ENCODE measurements at places on chromosomes 5 and 9.

- no peak for DNase-seq
Observed at GRCh38 chr5:137563646-137564397, 64.7 kb upstream of the SPOCK1 start.

DNA sequence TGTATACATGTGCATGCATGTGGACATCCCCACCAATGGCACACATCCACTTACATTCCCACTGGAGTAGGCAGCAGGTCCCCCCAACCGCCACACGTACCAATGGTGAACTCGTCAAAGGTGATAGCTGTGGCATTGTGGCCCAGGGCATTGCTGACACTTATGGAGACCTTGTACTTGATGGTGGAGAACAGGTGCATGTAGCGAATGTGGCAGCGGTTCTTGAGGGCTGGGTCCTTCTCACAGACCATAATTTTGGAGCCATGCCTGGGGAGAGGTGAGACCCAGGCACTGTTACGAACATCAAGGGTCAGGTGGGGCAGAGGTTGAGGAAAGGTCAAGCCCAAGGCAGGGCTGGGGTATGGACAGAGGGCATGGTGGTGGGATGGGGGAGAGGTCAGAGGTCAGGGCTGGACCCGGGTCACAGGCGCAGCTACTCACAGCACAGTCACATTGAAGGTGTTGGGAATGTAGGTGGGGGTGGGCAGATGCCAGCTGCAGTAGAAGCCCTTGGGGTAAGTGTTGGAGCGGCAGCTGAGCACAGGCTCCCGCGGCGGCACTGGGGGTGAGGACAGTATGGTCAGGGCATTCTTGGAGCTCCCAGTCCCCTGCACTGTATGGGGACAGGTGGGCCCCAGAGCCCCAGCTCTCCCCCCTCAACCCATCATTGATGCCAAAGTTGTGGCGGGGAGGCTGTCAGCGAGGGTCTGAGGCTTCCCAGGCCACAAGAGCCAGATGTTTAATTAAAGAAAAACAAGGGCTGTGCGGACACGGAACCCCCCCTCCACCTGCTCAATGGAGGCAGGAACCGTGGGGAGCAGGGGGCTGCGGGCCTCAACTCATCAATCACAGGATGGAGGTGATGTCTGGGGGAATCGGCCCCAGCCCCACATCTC lies 31.9 kb downstream of the CNTFR start:
- DNase-seq, result no peak

DNA sequence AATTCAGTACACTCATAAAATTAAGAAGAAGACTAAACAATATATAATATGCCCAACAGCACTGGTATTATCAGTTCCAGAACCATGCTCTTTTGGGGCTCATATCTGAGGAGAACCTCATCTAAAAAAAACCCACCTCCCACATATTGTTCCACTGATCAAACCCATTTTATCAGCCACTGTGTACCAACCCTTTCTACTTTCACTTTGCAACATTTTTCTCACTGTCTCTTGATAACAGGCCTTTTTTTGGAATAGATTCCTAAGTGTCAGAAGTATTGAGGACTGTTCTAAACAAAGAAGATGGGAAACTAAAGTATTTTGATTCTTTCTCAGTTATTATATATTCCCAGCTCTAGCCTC lies 173.2 kb downstream of the GABRB2 start:
- no peak for DNase-seq

DNA sequence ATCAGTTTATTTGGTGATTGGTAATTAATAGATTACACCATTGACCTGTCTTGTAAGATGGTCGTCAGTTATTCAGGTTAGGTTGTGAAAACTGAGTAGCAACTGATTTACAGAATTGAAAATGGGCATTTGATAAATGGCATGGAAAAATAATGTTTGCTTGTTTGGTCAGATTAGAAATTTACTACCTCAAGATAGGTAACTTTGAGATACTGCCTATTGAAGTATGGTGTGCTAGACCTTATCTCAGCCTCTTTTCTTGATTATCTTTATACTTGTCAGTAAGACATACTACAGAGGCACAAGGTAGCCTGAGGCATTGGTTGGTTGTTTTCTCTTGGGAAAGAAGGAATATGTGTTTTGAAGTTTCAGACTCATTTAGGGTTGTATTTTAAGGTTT lies 174.5 kb downstream of the XRCC4 start:
- DNase-seq, result no peak

DNA sequence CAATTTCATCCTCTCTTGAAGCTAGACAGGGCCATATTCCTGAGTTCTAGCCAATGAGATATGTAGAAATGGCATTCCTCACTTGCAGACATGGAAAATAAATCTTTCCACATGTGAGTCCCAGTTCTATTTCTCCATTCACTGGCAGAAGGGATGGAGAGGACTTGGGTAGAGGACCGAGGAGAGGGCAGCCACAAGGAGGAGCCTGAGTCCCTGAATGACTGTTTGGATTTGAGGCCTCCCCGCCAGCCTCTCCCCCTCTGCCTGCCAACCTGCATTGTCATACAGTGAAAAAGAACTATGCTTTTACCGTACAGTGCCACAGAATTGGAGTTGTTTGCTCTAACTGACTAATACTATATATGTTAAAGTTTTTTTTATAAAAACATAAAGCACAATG lies 583.0 kb upstream of the WWC1 start:
- DNase-seq, result no peak

DNA sequence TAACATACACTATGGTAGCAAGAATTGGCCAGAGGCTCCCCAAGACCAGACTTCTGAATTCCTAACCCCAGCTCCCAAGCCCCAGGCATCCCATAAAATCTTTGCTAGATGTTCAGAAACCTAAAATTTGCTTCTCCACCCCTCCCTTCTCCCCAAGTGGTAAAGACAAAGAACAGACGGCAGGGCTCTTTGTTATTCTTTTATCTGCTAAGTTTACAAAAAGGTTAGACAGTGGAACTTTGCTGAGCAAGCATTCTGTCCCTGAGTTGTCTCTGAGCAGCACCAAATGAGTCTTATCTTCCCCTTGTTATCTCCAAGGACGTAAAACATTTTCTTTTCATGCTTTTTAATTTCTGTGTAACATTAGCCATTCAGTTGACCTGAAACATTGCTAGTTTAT lies 30.2 kb downstream of the TJP2 start:
- no peak for DNase-seq

DNA sequence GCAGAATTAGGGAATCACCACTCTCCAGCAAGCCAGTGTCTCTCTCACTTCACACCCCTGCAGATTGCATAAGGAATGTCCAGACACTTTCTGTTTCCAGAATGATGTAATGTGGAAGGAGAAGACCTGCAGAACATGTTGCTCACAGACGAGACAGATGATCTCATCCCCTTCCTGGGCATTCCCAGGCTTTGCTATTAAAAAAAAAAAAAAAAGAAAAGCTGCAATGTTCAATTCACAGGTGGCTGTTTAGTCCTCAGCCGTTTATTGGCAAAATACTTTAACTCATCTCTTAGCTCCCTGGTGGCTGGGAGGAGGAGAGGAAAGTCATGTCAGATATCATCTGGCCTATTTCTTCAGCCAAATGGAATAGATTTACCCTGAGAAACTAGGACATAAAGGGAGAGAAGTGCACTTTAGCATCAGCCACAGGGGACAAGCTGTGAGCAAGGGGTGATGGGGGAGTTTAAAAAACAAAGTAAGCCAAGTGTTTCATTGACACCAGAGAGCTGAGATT lies 95.9 kb upstream of the TNC start:
- DNase-seq, result peak; percentile 10

DNA sequence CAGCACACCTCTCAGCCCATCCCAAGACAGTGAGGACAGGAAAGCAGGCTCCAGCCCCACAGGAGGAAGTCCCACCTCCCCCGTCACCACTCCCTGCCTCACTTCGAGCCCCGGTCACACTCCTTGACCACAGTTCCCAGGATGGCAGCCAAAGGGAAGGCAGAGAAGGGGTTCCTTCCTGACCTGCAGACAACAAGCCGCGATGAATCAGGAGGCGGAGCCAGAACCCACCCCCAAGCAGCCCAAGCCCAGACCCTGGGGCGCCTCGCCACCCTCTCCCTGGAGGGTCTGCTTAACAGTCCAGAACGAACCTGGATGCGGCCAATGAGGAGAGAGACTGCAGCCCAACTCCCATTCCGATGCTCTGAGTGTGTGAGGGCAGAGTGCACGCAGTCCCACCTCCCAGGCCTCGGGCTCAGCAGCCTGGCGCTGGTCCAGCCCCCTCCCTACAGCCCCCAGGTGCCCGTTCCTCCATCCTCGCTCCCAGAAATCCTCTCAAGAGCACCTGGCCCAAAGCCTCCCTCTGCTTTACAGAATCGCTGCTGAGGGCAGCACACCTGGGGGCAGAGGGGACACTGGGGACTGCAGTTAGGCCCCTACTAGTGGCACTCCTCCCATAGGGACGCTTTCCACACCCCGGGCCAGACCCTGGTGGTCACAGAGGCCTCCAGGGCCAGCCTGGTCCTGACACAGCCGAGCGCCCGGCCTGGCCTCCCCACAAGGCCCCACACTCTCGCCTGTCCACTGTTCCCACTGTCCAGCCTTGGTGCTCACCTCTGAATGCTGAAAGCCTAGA lies 69.6 kb upstream of the LRRTM2 start:
- no peak for DNase-seq

GRCh38 chr9:99073347-99073746 lies 31.6 kb upstream of the TGFBR1 start:
- no peak for DNase-seq

DNA sequence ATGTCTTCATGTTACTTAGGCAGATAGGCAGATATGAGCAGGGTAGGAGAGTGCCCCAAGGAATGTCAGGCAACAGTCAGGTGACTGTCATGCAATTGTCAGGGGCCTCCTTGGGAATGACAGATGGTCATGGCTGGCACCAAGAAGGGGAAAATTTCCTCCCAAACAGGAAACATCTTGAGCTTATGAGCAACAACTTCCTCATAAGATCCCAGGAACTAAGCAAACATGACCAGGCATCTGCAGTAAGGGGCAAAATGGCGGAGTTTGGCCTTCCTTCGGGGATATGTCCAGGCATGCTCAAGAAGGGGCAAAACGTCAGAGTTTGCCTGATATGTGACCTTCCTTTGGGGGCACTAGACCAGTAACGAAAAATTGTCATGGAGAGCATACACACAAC lies 591.8 kb downstream of the PDE4D start:
- no peak for DNase-seq

DNA sequence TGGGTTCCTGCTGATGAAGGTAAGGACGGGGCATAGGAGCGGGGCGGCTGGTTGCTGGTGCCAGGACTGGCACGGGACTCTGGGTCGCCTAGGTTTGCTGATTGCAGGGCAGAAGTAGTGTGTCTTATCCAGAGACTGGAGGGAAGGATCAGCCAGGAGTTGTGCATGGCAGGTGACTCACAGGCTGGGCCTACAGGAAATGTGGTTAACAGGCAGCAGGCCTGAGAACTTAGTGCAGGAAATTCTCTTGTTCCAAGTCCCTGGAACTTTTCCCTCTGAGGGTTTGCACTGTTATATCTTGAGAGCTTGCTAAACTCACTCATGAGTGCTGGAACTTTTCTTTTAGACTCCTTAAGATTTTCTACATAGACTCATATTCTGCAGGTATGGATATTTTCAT lies 95.1 kb downstream of the ANXA2R start:
- no peak for DNase-seq

DNA sequence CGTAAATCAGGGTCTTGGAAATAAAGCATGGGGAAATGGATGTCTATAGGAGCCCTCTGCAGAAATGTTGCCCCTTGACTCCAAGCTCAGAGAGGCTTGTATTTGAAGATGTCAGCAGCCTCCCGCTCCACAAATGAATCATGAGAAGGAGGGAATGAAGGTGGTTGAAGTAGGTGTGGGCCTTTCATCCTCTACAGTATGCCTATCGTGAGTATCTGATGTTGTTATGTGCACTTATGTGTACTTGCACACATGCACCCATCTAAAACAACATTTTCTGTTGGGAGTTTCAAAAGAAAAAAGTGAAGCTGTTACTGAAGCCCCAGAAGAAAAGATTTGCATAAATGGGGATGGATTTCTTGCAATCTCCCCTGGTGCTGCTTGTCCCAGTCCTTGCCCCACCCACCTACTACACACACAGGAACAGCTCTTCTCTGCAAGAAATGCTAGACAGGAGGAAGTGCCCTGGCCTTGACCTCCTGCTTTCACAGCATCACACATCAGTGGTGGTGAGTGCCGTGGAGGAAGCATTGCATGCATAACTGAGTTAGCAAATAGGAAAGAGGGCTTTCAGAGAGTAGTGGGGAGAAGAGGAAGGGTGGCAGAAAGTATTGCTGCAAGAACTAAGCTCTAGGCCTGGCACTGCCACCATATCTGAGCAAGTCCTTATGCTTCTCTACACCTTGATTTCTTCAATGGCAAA lies 156.1 kb downstream of the SNX18 start:
- DNase-seq, result no peak

DNA sequence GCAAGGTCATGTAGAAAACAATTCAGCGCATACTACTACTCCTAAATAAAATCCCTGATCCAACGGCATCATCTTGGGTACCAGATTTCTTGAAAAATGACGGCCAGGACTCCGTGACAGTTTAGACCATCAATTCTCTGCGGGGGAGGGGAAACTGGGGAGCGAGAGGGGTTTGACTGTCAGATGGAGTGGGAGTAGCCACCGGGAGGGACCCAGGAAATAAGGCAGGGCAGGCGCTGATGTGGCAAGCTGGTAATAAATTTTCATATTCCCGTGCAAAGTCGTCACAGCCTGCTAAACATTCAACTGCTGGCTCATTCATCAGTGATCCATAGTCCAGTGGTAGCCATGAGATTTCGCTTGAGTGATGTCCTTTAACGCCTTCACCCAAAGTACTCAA lies 457 bp upstream of the CDH18 start:
- no peak for DNase-seq

DNA sequence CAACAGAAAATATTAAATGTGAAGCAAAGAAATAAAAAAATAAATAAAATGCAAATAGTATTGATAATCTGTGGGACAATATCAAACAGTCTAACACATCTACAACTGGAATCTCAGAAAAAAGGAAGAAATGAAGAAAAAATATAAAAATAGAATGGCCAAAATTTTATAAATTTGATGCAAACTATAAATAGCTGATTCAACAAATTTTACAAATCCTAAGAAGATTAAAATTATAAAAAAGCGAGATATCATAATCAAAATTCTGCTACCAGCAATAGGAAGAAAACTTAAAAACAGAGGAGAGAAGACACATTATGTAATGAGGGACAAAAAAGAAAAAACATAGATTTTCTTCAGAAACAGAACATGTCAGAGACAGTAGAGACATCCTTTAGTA lies 129.2 kb upstream of the IRX1 start:
- no peak for DNase-seq

- DNase-seq, result peak; percentile 21
Observed at GRCh38 chr5:107248066-107248695, 422.6 kb downstream of the EFNA5 start.

Data from T47D (cell line).